ENCODE measurements at places on chromosomes 5 and 9.
A peak's percentile ranks its signal among the peaks of the same experiment; 100 is the strongest.

- DNase-seq, result no peak
Observed at GRCh38 chr9:116267021-116267420, 113.4 kb downstream of the PAPPA start.

- no peak for DNase-seq
Observed at GRCh38 chr5:181200816-181201215, 4.2 kb downstream of the TRIM7 start.

- DNase-seq, result no peak
Observed at GRCh38 chr5:172055996-172056395, 49.6 kb upstream of the FBXW11 start.

DNA sequence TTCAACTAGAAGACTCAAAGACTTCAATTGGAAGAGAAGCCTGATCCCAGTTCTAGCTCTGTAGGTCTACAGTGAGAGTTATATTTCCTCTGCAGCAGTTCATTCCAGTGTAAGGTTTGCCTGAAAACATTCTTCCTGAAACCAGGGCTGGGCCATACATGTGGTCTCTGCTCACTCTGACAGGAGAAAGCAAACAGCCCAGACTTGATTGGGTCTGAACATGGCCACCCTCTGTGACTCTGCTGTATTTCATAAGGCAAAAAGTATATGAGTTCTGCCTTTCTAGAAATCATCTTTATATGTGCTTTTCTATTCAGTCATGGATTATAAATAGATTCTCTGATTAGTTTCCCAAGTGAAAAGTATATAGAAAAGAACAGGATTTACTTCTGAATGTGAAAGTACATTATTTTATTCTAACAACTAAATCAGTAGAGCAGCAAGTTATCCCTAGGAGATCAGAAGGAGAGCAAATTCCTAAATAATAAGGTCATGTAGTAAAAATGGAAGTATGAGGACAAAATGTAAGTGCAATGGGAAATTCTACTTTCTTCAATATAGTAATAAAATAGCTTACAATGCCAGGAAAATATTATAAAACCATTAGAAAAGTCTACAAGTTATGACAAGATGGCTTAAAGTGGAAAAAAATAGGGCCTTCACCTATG lies 144.3 kb downstream of the EFNA5 start:
- no peak for DNase-seq

DNA sequence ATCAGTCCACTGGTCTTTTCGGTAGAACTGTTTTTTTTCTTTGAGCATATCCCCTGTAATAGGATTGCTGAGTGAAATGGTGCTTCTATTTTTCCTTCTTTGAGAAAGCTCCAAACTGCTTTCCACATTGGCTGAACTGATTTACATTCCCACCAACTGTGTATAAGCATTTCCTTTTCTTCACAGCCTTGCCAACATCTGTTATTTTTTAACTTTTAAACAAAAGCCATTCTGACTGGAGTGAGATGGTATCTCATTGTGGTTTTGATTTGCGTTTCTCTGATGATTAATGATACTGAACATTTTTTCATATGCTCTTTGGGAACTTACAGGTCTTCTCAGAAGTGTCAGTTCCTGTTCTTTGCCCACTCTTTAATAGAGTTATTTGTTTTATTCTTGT lies 764.7 kb downstream of the MTRR start:
- no peak for DNase-seq

- DNase-seq, result no peak
Observed at GRCh38 chr9:34463098-34463900, 4.7 kb downstream of the DNAI1 start.

GRCh38 chr9:125437771-125438221 lies 176.2 kb downstream of the GAPVD1 start:
- no peak for DNase-seq

GRCh38 chr5:10645146-10645545 lies 81.3 kb downstream of the ANKRD33B start:
- no peak for DNase-seq

GRCh38 chr5:76754668-76755078 lies 38.7 kb downstream of the F2R start:
- DNase-seq, result no peak

GRCh38 chr5:65475895-65476294 lies 5.8 kb downstream of the ADAMTS6 start:
- DNase-seq, result no peak

- no peak for DNase-seq
Observed at GRCh38 chr5:127702926-127703561, at the start of gene CCDC192. Gene CCDC192 (plus strand): TSS chr5:127703391. CDS start chr5:127703446, 55 bp downstream.

GRCh38 chr5:164326219-164326618 lies 820.8 kb downstream of the MAT2B start:
- no peak for DNase-seq

DNA sequence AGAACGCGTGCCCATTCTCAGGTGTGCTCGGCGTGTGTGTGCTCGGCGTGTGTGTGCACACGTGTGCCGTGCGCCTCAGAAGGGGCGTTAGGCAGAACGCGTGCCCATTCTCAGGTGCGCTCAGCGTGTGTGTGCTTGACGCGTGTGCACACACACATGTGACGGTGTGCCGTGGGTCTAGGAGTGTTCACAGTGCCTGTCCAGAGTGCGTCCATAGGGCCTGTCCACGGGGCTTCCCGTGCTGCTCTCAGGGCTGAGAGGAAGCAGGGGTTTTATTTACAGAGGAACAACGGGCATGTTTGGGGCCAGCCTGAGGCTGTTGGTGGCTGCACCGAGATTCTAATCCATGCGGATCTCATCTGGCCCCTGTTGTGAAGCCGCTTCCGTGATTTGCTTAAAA lies 14.2 kb upstream of the AHRR start:
- DNase-seq, result no peak

DNA sequence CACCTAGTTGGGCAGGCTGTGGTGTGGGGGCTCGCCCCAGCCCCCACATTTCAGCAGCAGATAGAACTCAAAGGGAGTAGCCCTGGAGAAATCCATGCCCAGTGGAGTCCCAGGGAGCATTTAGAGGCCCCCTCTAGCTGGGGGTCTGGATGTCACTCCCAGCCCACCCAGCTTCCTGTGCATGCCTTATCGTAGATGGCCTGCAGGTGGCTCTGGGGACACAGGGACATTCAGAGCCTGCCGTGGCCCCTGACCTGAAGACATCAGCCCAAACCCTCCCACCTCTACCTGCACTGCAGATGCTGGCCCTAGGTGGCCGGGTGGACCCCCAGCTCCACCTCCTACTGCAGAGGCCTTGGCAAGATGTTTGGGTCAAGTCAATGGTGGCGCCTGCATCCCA lies 49.0 kb upstream of the LMX1B start:
- no peak for DNase-seq

DNA sequence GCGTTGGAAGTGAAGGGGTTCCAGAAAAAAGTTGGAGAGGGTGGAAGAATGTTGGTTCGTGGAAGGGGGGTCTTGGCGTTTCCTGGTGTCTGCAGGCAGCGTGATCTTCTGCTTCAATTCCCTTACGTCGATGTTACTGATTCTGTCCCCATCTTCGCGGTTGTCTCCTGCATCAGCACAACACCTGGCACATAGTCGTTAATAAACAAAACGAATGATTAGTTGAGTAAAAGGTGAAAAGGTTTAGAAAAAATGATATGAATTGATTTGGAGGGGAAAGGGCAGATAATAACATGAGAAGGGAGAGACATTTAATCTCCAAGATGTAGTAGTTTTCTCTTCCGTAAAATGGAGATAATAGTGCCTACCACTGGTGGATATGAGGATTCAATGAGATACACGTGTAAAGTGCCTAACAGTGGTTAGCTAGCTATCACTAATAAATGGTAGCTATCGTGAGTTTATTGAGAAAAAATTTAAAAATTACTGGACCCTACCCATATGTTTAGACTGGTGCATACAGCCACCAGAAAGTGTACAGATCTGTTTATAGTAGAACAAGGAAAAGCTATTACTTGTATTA lies 556 bp downstream of the MTREX start:
- no peak for DNase-seq

GRCh38 chr9:124859803-124860581 lies 1.8 kb downstream of the RPL35 start:
- no peak for DNase-seq

GRCh38 chr5:142998316-142999020 lies 228.3 kb downstream of the ARHGAP26 start:
- DNase-seq, result no peak

DNA sequence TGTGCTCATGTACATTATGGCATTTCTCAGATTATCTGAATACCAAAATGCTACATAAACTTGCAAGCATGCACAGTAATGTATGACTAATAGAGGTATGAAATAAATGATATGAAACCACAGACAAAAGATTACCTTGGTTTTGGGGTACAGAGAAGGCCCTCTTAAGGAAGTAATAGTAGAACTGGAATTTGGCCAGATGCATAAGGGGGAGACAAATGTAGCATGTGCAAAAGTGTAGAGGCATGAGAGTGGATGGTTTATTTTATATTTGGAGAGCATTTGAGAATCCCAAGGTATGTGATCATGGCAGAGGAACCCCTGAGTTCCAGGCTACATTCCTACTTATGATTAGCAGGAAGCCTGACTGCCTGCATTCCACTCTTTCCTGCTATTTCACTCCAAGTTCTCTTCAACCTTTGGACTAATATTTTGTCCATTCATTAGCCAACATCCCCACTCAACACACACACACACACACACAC lies 74.2 kb downstream of the MAMDC2 start:
- no peak for DNase-seq

GRCh38 chr9:89684912-89685636 lies 80.3 kb downstream of the GADD45G start:
- DNase-seq, result no peak

GRCh38 chr9:91186632-91187108 lies 175.0 kb downstream of the AUH start:
- no peak for DNase-seq

- peak; percentile 90 for DNase-seq
Observed at GRCh38 chr5:142325725-142326479, 1.1 kb upstream of the SPRY4 start.
